T1000 (cell line): ENCODE measurements at places on chromosomes 1 and 21.

DNA sequence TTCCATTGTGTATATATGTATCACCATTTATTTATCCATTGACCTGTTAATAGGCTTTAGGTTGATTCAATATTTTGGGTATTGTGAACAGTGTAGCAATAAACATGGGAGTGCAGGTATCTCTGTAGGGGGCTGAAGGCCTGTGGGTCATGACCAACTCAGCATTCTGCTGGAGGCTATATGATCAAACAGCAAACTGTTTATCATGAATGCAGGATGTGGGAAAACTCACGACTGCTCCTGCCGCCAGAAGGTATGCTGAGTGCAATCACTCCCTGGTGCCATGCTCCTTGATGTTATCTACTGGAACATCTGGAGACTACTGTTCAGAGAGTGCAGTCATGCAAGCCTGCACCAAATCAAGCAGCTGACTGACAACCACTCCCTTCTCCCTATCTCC, 275.2 kb downstream of the COL11A1 start:
- no peak for DNase-seq

GRCh38 chr1:222026280-222026679, 284.4 kb upstream of the DUSP10 start:
- DNase-seq = no peak

DNA sequence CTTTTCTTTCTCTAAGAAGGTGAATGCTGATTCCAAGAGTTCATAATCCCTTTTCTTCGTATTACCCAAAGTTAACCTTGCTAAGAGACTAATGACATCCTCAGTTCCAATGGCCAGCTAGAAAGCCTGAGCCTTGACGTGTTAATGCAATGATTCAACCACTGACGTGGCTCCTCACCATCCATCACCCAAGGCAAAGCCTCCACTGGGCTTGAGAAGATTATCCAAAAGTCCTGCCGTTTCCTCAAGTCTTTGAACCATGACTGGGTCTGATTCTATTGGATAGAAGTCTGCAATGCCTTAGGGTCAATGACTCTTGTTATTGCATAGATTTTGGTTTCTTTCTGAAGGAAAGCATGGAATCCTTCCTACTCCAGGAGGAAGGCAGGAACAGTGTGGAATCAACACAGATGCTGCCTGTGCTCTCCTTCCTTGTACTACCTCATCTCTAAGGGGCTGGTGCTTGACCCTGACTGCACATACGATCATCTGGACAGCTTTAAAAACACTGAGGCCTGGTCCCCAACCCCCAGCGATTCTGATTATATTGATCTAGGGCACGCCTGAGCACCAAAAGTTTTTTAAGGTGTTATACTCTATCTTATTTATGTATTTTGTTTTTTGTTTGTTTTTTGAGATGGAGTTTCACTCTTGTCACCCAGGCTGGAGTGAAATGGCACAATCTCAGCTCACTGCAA, 69.3 kb upstream of the ANGPTL1 start:
- no peak for DNase-seq

DNA sequence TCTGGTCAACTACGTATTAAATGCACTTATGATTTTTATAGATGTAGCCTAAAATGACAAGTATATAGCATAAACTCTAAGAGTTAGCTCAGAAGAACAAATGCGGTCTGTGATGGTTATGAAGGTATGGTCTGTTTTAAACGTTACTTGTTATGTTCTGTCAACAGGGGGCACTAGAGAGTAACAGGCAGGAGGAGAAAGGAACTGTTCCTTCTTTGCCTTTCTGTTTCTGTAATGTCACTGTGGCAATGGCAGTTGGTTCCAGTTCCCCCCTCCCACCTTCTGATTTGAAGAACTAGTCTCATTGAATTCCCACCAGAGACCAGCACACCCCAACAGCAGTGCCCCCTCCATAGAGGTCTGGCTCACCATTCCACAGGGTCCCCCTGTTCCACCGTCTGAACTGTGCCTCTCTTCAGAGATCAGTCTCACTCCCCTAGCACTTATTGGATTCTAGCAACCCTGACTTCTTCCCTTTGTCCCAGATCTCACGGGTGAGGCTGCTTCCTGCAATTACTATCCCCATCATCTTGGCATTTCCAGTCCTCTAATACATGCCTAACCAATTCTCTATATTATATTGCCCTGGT, 14.0 kb downstream of the KRTAP24-1 start:
- DNase-seq = no peak

DNA sequence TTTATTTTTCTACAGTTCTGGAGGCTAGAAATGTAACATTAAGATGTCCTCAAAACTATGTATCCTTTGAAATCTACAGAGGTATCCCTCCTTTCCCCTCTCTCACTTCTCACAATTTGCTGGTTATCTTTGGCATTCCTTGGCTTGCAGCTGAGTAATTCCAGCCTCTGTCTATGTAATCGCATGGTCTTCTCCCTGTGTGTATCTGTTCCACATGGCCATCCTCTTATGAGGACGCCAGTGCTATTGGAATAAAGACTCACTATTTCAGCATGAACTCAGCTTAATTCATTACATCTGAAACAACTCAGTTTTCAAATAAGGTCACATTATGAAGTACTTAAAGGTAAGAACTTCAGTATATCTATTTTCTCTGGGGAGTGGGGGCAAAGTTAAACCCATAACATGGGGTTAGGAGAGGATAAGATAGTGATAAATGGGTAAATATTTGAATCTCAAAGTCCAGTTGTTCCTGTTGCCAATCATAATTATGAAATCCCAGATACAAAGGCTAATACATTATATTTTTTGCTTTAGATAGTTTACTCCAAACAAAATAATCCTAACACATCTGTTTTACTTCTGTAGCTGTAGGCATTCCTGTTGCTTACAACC, 1290.8 kb downstream of the NCAM2 start:
- DNase-seq = no peak

DNA sequence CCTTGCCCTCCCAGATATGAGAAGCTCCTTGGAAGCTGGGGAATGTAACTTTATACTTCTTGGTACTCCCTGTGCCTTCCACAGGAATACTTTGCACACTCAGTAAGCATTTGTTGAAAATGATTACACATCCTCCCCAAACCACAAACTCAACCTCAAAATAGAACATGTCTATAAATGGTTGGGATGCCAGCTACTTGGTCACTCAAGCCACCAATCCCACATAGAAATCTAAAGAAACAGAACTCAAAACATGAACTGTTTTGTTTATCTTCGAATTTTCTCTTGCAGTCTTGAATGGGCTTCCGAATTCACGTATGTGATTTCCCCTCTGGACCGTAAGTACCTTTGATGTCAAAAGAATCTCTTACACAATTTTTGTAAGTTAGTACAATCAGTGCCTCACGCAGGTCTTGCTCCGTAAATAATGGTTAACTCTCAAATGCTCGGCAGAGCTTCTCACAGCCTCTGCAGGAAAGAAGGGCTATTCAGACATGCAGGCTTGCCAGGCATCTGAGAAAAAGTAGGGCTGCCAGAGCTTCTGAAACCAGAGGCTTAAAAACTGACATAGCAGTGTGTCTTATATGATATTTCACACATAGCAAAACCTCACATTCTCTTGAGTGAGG, 26.9 kb downstream of the SORT1 start:
- no peak for DNase-seq

DNA sequence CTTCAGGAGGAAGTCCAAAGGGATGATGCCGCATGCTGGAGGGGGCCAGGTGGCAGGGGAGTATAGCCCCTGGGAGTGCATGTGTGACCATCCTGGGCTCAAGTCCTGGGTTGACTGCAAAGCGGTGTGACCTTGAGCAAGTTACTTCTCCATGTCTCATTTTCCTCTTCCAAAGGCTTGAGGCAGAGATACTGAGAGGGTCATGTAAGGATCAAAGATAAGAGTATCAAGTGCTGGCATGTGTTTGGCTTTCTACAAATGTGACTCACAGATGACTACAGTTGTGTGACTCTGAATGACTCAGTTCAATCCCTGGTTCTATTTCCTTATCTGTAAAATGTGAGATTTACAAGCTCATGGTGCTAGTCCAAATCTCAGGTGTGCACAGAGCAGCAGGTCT, 26.1 kb downstream of the PROK1 start:
- no peak for DNase-seq

DNA sequence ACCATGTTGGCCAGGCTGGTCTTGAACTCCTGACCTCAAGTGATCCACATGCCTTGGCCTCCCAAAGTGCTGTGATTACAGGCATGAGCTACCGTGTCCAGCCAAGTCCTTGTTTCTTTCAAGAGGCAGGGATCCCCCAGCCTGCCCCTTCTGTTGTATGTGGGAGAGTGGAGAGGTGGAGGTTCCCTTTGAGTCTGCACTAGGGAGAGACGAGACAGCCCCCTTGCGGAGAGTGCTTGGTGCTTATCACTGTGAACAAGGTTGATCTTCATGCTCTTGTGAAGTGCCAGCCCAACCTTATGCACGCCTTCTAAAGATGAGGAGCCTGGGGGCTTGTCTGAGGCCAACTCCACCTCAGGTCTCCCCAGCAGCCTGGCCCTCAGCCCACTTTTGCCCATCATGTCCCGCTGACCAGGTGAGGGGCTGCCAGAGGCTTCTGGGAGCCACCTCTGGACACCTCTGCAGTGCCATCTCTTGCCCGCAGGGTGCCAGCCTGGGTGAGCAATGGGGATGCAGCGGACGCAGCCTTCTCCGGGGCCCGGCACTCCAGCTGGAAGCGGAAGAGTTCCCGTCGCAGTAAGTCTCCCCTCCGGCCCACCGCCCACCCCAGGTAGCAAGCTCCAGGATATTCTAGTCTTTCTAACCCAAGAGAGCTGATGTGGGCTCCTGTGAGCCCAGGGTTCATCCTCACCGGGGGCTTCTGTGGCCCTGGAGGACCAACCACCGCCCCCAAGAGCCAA, 62.3 kb downstream of the ARHGEF10L start:
- DNase-seq = no peak

- DNase-seq = no peak
These were observed 1.1 kb upstream of the PRXL2B start for GRCh38 chr1:2585318-2586092.

DNA sequence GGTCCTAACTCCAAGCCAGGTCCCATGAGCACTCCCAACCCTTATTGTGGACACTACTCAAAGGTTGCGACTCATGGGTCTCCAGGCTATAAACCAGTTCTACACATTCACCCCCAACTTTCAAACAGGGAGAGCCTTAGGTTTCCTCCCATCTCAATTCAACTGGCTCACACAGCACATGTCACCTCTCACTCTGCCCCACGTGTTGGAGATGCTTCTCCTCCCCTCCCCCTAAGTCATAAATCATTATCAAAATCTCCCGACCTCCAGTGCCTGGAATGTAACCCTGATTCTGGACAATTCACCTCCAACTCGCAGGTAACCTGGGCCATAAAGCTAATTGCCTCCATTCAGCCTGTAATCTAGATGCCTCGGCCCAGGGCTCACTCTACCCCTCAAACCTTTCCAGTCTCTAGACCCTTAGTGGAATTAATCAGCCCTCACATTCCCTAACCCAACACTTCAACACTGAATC, 595 bp downstream of the AK2 start:
- DNase-seq = no peak

GRCh38 chr1:73499671-73500070, 698.3 kb downstream of the LRRIQ3 start:
- DNase-seq = no peak
